ENCODE measurements at places on chromosomes 2 and 18.

- DNase-seq: no peak
Observed at GRCh38 chr2:201639205-201639604, 4.1 kb downstream of the TMEM237 start.

GRCh38 chr2:100611079-100612029 lies 48.6 kb downstream of the PDCL3 start:
- no peak for DNase-seq

- no peak for DNase-seq
Observed at GRCh38 chr2:136665736-136666135, 99.6 kb upstream of the THSD7B start.

DNA sequence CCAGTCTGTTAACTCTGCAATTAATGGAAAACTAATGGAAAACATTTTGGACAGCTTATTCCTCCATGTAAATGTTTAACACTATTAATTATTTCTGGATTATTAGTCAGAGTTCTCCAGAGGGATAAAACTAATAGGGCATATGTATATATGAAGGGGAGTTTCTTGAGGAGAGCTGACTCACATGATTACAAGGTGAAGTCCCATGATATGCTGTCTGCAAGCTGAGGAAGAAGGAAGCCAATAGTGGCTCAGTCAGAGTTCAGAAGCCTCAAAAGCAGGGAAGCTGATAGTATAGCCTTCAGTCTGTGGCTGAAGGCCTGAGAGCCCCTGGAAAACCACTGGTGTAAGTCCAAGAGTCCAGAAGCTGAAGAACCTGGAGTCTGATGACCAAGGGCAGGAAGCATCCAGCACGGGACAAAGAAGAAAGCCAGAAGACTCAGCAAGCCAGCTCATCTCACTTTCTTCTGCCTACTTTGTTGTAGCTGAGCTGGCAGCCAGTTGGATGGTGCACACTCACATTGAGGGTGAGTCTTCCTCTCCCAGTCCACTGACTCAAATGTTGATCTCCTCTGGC lies 136.0 kb downstream of the PTH2R start:
- no peak for DNase-seq

DNA sequence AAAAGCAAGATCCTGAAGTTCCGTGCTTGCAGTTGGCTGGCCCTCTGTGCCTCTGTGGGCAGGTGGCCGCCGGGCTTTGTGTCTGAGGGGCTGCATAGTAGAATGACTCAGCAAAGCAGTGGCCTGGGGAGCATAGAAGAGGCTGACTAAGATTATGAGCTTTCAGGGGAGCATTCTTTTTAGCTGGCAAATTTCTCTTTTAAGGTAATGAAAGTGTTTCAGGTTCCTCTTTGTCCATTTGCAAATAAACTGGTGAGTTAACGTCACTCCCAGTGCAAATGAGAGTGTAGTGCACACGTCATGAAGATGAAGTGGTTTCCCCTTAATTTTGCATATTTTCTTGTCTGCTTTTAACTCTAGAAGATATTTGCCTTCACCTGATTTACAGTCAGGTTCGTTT lies 98.6 kb downstream of the BCL2L11 start:
- no peak for DNase-seq

GRCh38 chr2:146246736-146247523 lies 1597.9 kb upstream of the ACVR2A start:
- no peak for DNase-seq

- DNase-seq: no peak
Observed at GRCh38 chr2:85071096-85071495, 62.1 kb upstream of the TCF7L1 start.

- no peak for DNase-seq
Observed at GRCh38 chr18:51398104-51398503, 200.6 kb upstream of the MEX3C start.

GRCh38 chr18:55302167-55302833 lies 285.7 kb downstream of the TCF4 start:
- DNase-seq: no peak

DNA sequence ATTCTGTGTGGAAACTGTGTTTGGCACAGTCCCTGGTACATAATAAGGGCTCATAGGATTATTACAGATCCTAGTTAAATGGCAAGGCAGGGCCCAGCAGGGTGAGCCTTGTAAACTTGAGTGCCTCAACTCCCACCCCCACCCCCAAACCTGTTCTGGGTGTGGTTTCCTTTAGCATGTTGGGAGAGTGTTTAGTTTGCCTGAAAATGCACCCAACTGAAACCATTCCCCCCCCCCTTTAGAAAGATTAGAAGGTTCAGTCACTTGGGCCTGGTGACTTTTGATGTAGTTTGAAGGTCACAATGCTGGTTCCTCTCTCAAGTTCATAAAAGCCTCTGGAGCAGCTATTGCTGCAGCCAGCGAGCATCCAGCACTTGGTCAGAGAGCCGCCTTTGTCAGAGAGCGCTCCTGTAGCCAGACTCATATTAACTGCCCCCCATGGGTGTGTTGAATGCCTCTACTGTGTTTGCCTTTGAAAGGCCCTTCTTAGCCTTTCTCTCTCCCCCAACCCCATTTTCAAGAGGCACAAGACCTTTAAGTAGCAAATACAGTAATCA lies 113.7 kb downstream of the SPTBN1 start:
- DNase-seq: no peak

GRCh38 chr2:20561637-20562454 lies 89.1 kb downstream of the HS1BP3 start:
- no peak for DNase-seq

DNA sequence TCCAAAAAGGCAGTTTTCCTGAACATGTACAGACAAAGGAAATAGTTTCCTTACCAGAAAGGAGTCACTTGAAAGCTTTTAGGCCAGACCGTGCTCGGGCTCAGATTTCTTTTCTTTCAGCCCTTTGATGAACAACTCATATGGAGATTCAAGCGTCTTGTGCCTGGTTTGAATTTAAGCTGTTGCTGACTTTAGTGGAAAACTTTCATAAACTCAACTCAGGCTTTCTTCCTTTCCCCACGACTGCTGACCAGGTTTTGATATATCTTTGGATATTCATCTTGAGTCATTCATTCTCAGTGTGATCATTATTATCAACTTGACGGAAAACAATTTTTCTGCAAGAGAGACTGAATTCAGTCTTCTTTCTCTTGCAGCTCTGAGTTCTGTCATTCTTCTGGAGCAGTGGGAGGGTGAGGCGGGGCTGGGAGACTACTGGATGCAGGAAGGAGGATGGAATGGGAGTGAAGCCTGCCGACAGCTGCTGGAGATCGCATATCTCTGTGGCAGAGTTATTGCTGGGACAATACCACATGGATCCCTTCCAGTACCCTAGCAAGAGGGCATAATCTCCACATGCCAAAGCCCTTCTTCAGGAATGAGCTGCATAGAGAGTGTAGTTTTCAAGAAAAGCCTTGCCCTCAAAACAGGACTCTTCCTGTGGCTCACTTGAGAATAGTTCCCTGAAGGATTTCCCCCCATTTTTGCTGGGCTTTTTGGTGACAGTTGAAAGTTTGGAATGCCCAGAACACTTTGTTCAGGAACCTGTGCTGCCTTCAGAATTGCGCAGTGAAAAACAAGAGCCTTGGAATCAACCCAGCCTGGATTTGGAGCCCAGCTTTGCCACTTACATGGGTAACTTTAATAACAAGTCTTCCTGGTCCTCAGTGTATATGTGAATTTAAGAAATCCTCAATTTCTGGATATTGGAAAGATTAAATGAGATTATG lies 364.4 kb downstream of the ZNF521 start:
- no peak for DNase-seq

DNA sequence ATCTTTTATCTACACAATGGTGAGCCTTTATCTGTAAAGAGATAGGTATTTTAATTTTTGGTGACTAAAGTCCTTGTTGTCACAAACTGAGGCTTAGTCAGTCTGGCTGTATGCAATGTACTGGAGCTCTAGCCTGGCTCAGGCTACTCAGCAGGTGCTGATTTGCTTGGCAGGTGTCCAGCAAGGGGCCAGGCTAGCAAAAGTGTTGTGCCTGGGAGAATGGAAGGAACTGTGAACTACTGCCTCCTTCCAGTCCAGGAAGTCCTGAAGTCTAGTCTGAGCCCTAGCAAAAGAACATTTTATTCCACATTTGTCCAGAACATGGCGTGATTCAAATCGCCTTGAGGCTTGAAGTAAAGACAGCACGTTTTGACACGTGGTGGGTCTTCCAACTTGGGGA lies 260.5 kb downstream of the CCDC85A start:
- no peak for DNase-seq

DNA sequence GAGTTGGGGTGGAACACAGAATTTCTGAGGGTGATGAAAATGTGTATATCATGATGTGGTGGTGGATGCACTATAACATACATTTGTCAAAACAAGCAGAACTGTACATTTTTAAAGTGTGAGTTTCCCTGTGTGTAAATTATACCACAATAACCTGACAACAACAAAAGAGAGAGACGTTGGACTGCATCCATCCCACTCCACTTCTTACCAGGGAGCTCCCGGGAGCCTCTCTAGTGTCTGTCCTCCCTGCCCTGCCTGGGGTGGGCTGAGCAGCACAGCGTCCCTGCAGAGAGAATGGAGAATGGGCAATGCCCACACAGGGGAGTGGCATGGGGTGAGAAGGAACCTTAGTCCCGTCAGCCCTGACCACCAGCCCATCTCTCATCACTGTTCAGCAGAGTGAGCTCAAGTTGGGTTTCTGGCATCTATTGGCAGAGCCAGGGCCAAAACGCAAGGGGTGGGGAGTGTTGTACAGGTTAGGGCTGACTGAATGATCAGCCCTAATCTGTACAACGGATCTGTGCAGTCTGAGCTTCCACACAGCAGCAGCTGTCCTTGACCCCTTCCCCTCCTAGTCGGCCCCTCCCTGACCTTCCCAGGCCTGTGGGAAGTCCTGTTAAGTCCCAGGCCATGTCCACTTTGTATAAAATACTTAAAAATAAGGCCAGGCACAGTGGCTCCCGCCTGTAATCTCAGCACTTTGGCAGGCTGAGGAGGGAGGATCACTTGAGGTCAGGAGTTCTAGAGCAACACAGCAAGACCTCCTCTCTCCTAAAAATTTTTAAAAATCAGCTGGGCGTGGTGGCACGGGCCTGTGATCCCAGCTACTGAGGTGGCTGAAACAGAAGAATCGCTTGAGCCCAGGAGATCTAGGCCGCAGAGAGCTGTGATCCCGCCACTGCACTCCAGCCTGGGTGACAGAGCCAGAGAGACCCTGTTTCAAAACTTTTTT lies 3.3 kb upstream of the PROC start:
- DNase-seq: no peak

DNA sequence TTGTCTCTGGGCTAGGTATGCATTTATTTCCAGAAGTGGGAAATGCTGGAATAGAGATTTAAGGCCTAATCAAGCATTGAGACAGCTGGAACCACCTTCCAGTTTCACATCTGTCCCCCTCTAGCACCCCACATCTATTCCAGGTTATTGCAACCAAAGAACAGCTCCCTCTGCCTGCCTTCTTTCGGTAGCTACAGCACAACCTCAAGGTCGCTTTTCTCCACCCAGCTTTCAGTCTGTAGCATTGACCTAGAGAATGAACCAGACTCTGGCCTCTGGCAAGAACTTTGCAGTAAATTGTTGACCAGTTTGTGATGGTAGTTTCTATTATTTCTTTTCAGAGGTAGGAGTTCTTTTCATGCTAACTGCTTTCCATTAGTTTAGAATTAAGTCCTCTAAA lies 484.2 kb downstream of the DLGAP1 start:
- no peak for DNase-seq

DNA sequence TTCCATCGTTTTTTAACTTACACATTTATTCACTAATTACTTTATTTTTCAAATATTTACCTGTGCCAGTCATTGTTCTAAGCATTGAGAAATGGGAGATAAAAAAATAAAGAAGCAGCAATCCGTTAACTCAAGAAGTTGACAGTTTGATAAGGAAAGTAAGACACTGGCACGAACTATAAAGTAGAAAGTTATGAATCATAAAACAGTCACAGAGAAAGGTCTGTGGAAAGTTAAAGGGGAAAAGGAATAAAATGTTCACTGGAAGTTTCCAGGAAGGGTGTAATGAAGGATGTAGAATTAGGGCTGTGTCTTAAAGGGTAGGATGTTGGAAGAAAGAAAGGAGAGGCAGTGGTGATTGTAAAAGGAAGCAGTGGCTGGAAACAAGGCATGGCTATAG lies 118.9 kb downstream of the RDH14 start:
- DNase-seq: no peak

DNA sequence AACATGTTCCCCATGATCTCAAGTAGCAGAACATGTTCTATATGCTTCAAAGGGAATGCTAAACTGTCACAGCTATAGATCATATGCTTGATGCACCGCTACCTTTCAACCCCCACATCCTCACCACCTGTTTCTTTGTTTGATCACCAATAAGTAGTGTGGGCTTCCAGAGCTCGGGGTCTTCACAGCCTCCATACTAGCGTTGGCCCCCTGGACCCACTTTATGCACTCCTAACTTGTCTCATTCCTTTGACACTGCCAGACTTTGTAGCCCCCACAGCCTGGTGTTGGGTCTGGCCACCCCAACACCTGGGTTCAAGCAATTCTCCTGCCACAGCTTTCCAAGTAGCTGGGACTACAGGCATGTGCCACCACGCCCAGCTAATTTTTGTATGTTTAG lies 11.6 kb upstream of the RBM44 start:
- DNase-seq: no peak

GRCh38 chr2:240650254-240650965 lies 25.1 kb downstream of the GPR35 start:
- no peak for DNase-seq

GRCh38 chr2:138121666-138122661 lies 157.7 kb downstream of the HNMT start:
- no peak for DNase-seq

DNA sequence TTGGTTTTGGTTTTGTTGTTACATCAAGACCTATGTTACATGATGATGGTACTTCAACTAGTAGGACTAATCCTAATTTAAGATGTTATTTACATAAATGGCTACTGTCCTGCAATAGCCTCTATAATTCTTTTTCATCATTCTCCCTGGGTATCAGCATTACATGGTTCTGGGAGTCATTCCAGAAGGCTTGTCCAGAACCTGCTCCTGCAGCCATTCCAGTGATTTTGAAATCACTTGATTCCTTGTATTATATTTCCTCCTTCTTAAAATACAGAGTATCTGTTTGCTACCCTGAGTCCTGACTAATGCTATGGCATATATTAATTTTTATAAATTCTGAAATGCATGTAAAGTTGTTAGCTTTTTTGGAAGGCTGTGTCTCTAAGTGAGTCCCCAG lies 400.5 kb upstream of the MEIS1 start:
- DNase-seq: no peak

DNA sequence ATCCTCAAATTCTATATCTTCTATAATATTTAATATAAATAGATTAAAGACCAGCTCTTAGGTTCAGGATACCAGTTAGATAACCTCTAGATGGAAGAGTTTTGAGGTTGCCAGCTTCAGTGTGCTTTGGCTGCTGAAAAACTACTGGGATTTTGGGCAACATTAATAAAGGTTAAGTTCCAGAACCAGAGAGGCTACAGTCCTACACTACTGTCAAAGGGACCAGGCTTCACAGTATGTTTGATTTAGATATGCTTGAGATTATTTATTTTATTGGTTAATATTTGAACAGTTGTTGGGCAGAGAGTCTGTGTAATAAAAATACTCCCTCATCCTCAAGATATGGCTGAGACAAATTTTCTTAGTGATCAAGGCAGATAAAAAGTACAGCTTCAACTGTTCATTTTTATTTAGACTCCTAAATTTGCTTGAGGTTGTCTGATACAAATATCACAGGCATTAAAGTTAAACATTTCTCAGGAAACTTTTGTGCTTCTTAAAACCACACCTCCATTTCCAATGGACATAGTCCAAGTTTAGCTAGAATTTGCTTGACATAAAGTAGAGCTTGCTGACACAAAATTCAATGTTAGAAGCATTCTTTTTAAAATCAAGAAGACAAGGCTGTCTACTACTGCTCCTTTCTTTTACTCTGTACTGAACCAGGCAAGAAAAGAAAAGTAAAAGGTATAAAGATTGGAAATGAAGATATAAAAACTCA lies 19.7 kb upstream of the TMEM17 start:
- DNase-seq: no peak

Data from activated T-helper 9 cell treated with anti-CD3 and anti-CD28 coated beads, Interleukin-2, amount 50 U/mL, for 16 hours (primary cell).